ENCODE measurements at places on chromosomes 7 and 10. TPM values are rescaled to one million over a fixed set of nuclear protein-coding genes. Genes with fewer than 3 reads are reported as not detected.

The KIF11 gene
- total RNA-seq = 8.7 TPM

The EEPD1 gene
- total RNA-seq = 3.8 TPM

The YWHAG gene
- total RNA-seq = 130 TPM

The AFAP1L2 gene
- total RNA-seq = 1.2 TPM

The TRIM56 gene
- total RNA-seq = 43.8 TPM
